Right forelimb (tissue), 1 donor: ENCODE measurements at places on chromosomes 5 and 9.

- DNase-seq: no peak
Measured at GRCh38 chr9:89388084-89388867, 70.0 kb downstream of the SECISBP2 start.

GRCh38 chr9:37953775-37954437 lies 50.0 kb upstream of the SLC25A51 start:
- no peak for DNase-seq

GRCh38 chr9:127303830-127304229 lies 39.3 kb downstream of the GARNL3 start:
- DNase-seq: no peak

DNA sequence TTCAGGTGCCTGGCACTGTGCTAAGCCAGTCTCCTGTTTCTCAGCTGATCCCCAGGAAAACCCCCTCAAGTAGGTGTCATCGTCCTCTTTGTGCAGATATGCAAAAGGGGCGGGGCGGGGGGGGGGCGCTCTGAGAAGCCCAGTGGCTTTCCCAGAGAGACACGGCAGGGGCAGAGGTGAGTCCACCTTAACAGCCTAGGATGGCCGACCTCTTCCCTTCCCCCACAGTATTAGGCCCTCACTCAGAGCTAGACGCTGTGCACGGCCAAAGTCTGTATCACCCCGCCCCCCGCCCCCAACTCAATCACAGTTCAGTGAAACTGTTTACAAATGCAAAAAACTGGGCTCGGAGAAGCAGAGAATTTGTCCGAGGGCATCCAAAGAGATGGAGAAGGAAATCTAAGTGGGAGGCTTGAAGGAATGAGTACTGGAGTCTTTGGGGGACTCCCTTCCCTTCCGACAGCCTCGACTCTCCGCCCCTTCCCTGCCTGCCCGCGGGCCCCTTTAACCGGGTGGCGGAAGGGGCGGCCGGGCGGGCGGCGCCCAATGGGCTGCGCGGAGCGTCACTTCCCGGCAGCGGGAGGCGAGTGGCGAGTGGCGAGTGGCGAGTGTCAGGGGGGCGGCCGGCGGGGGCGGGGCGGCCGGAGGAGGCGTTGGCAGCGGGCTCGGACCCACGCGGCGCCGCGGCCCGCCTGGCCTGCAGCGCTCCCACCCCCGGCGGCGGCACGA lies at the start of gene ERGIC1:
Gene ERGIC1 (plus strand): TSS at position 566 of the 729 bp plus-strand sequence. CDS start 163 bp downstream, at position 729.
- DNase-seq: peak; percentile 87

DNA sequence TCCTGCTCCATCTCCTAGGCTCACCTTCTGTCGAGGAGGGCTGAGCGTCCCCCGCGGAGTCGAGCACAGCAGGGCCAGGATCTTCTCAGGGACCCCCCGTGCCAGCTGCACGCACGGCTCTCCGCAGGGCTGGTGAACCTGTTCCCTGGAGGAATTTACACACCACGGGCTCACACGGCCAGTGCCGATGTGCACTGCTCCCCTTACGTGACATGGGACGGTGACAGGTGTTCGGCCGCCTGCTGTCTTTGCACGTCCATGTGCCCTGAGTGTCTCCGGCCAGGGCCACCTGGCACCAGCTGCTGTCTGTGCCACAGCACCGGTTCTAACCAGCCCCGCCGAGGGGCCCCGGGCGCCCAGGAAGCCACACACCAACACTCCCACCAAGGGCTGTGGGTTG lies 8.7 kb upstream of the AGPAT2 start:
- no peak for DNase-seq

GRCh38 chr5:108579236-108579635 lies 168.5 kb upstream of the FER start:
- no peak for DNase-seq

DNA sequence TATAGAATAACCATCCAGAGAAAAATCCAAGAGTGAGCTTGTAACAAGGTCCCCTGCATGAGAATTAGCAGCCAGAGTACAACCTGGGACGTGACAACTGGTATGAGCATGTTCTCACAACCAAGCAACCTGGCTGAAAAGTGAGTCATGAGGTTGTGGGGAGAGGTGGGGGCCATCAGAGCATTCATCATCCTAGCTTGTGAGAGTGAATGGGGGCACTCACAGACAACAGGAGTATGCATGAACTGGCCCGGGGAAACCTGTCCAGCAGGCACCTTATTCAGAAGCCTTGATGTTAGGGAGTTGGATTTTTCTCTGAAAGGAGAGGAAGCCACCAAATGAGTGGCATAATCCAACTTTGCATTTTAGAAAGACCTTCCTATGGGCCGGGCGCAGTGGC lies 113.0 kb downstream of the FRMD3 start:
- DNase-seq: no peak

DNA sequence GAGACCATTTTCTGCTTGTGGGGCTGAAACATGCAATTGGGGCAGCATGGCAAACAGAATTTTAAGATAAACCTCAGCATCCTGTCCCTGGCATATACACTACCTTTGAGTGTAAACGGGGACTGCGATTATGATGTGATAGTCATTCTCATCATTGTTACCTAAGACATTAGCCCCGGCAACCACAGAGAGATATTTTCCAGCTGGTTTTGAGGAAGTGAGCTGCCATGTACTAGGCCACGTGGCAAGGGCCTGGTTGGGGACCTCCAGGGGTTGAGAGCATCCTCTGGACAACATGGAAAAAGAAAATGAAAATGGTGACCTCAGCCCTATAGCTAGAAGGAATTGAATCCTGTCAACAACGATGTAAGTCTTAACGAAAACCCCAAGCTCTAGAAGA lies 623.6 kb upstream of the CDH18 start:
- no peak for DNase-seq

DNA sequence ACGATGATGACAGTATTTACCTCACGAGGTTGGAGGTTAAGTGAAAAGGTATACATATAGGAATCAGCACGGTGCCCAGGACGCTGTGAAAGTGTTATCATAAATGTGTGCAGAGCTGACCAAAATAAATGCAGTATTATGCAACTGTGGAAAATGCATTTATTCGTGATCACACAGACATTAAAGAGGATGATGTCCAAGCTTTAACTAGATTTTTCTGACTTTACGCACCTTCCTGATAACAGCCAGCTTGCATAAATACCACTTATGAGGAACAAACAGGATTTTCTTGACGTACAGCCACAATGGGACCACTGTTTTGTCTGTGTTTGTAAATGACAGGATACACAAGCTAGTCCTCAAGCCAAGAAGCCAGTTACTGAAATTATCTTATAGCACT lies 71.4 kb upstream of the ATP10B start:
- DNase-seq: no peak

DNA sequence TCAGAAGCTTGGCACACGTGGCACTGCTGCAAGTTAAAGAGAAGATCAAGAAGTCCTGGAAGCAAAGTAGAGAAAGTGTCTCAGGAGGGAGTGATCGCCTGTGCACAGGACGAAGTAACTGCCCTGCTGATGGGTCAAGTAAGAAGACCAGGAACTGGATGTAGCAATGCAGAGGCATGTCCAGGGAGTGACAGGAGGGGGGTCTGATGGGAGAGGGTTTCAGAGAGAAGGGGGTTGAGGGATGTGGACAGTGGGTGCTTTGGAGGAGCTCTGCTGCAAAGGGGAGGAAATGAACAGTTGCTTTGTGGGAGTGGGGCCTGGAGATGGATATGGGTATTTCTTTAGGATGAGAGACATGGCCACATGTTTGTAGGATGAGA lies 60.2 kb upstream of the PHYKPL start:
- DNase-seq: peak; percentile 21

GRCh38 chr9:104094534-104095015 lies 466 bp downstream of the SMC2 start:
- DNase-seq: no peak

DNA sequence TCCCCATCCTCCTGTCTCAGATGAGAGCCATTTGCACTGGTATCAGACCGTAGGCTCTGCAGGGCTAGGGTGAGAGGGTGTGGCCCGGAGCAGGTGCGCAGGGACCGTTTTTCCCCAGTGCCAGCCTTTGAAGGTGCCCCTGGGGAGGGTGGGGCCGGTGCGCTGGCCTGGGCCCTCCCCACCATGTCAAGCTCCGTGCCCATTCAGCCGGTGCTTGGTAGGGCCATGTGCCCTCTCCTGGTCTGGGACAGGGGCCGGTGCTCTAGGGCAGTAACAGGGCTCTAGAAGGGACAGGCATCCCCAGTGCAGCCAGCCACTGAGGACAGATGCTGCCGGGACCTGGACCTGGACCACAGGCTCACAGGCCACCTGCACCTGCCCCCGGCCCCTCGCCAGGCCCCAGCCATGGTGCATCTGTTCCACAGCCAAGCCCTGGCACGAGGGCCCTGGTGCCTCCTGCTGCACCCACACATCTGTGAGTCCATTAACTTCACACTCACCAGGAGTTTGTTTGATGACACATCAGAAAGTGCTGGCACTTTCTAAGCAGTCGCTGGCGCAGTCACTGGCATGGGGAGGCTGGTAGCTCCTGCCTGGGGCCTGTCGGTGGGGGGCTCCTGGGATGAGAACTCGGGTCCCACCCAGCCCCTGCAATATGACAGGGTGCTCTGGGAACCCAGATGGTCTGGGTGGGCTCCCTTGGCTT lies 5.0 kb upstream of the QRFP start:
- DNase-seq: no peak

- DNase-seq: no peak
Measured at GRCh38 chr5:72032788-72033187, 74.5 kb upstream of the MAP1B start.

DNA sequence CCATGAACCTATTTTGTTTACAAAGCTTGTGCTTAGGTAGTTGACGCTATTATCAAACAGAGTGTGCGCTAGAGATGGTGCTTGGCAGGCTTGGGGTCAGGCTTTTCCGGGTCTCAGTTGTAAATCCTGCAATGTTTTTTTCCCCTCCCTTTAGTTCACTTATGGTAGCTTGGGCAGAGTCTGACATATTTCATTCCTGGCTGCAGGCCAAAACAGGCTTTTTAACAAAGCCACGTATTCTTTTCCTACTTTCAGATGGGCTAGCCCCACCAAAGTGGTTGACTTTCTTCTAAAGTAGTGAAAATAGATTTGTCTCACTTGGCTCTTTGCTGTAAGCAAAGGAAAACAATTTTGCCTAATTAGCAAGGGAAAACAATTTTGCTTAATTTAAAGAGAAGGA lies 58.0 kb upstream of the FBN2 start:
- no peak for DNase-seq

GRCh38 chr5:66814146-66814991 lies 218.2 kb downstream of the MAST4 start:
- DNase-seq: no peak
